CD4-positive, alpha-beta T cell treated with Interleukin-15 for 4 hours (primary cell): ENCODE measurements at places on chromosomes 3 and 15.

GRCh38 chr15:66071160-66071920 is 182.2 kb downstream of the MEGF11 start:
- DNase-seq, result no peak

- DNase-seq, result no peak
Measured at GRCh38 chr15:33284336-33284735, 26.4 kb upstream of the RYR3 start.

DNA sequence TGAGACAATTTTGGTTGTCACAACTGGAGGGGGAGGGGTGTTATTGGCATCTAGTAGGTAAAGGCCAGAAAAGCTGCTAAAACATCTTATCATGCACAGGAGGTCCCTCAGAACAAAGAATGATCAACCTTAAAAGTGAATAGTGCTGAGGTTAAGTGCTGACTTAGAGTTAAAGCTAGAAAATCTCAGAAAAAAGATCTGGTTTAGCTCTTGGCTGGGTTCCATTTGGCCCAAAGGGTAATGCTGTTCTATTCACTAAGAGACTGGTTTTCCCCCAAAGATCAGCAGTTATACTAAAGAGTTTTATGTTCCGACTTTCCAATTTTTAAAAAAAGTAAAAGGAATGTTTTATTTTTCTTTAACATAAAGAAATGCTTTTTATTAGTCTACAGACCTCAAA is 15.6 kb downstream of the DCBLD2 start:
- DNase-seq, result no peak

- no peak for DNase-seq
Measured at GRCh38 chr3:106789276-106789675, 588.0 kb upstream of the CCDC54 start.

DNA sequence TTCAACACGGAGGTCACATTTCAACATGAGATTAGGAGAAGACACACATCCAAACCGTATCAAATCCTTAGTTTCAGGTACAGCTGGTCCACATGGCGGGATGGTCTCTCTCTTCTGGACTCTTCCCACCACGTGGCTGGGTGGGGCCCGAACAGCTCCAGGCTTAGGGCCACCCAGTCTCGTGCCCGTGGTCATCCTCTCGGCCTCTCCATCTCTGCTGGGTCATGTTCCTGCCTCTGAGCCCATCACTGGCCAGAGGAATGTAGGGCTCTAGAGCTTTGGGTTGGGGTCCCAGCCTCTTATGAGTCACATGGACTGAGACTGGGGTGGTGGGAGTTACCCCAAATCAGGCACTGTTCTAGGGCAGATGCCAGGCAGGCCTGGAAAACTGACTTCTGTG is 12.2 kb downstream of the SYNM start:
- no peak for DNase-seq

DNA sequence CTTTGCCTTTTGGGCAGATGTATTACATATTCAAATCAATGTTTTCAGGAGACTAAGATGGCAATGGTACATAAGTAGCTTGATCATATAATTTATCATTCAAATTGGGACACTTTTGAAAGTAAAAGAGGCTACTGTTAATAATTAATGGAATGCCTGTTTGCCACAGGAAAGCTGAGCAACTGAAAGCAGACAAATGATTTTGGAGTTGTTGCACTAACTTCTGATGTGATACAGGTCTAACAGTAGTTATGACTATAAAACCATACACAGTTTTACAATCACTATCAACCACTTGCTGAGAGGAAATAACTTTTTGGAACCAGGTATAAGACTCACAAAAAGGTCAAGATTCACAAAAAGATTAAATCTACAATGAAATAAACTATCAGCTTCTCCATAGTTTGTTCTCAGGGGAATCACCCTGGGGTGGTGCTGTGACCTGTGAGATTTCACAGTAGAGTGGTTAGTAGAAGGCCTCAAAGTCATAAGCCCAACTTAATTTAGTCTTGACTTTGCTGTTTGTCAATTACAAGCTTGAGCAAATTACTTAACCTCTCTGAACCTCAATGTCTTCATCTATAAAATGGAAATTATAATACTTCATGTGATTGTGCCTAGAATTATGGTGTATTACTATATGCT is 42.7 kb downstream of the HHLA2 start:
- DNase-seq, result no peak

- DNase-seq, result no peak
Measured at GRCh38 chr15:90817117-90818057, 51.0 kb upstream of the FURIN start.

GRCh38 chr3:36362973-36363372 is 17.3 kb upstream of the STAC start:
- DNase-seq, result no peak

DNA sequence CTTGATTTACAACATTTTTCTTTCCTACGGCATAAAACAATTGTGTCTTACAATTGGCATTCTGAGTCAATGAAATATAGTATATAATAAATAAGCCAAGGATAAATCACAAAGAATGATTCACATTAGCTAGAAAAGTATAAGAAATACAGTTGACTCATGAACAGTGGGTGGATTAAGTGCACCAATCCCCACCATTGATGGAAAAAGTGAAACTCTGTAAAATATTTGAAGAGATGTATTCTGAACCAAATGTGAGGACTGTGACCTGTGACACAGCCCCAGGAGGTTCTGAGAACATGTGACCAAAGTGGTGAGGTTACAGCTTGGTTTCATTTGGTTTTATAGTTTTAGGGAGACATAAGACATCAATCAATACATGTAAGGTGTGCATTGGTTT is 227.5 kb downstream of the ALCAM start:
- DNase-seq, result no peak

DNA sequence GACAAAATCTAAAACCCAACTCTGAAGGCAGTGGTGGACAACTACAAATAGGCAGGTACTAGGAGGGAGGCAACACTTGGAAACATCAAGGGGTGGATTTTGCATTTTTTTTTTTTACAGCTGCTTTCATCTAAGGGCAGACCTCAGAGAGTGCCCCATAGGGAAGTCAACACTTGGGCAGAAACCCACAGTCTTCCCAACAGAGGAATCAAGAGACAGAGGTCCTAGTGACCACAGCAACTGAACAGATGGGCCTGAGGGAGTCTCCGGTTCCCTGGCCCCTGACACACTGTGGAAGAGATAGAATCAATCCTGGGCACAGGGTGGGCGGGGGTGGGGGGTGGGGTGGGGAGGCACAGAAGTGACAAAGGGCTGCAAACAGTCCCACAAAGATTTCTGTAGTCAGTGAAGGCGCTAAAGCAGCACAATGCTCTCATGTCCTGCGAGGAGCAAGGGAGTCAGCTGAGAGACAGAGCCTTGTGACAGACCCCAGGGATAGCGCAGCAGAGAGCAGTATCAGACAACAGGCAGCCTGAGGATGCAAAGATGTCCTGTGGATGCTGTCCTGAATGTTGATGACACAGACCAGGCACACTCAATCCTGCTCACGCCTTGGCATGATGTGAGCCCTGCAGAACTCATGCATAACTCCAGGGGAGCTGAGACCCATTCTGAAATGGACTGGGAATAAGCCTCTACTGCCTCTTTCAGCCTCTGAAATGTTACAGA is 6.9 kb upstream of the RFTN1 start:
- DNase-seq, result no peak

DNA sequence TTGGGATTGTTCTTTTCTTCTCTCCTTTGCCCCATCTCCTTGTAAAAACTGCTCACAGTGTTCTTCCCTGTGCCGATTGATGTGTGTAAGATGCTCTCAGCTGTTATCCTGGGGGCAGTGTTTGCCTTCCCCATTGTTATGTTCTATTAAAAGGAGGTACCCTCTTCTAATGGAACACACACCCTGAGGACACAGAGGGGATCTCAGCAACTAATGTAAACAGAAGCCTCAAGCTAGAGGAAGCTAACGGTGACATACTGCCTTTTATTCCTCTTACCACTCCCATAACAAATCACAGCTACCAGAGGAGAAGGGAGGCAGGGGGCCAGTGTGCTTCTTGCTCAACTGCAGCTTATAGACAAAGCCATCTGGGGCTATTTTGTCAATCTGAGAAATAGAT is 2.2 kb downstream of the TAGLN3 start:
- DNase-seq, result no peak
